T-helper 9 cell (primary cell): ENCODE measurements at places on chromosomes 6 and 20.

DNA sequence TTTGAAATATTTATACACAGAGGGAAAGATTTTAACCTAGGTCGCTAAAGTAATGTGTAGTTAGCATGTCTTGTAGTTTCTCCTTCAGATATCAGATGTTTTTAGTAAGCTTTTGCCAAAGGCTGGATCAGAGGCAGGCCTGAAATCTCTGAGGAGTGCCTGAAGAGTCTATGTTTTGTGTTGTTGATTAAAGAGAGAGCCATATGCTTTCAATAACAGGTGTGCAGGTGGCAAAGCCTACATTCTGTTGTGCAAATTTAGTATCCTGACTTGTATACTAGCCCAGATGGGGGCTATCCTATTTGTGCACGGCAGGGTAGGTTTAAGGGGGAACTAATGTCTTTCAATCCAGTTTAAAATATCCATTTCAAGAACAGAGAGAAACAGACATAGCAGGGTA lies 167.1 kb upstream of the ATXN1 start:
- DNase-seq: no peak

DNA sequence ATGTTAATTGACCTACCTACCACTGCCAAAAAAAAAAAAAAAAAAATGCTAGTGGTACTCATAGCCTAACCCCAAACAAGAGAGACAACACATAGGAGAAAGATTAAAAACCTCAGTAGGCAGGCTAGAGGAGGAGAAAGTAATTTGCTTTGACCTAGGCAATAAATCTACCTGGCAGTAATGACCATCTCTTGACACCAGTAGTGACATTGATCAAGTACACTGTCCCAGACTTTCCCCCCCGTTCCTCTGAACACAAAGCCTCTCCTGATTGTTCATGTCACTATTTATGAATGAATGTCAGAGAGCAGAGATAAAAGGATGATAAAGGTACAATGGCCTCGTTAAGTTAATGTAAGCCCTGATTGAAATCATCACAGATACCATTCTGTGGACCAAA lies 746.8 kb downstream of the CBLN4 start:
- DNase-seq: no peak

- no peak for DNase-seq
Measured at GRCh38 chr6:52514514-52514913, 62.3 kb downstream of the TRAM2 start.

DNA sequence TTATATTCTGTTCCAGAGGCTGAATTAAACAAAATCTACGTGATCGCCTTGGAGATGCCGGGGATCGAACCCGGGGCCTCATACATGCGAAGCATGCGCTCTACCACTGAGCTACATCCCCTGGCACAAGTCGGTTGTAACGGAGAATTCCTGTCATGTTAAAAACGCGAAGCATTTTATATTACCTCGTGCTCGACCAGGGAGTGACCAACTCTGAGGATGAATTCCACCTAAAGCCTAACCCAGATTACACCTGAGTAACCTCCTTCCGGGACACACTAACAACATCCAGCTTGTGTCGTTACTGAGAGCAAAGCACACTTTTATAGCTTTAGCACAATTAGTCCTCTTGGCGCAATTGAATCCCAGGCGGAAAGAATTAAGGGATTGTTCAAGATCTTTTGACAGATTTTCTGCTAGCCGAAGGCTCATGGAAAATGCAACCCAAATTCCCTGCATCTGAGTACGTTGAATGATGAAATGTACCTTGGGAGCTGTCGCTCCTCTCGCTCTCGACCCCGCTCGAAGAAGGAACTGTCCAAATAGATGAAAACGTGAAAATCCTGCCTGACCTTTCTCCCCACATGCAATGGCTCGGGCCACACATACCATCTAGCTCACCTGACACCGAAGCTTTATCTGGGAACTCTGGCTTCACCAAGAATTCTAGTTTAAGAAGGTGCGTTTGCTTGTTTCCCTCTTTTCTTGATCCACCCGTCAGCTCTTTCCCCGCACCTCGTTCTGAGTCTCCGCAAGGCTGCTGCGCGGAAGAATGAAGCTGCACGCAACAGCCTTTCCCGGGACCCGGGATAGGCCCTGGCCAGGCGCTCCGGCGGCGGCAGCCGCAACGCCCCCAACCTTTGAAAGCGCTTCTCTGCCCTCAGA lies 148.3 kb downstream of the GPX5 start:
- DNase-seq: no peak

GRCh38 chr6:63306420-63306819 lies 13.4 kb downstream of the LGSN start:
- no peak for DNase-seq

DNA sequence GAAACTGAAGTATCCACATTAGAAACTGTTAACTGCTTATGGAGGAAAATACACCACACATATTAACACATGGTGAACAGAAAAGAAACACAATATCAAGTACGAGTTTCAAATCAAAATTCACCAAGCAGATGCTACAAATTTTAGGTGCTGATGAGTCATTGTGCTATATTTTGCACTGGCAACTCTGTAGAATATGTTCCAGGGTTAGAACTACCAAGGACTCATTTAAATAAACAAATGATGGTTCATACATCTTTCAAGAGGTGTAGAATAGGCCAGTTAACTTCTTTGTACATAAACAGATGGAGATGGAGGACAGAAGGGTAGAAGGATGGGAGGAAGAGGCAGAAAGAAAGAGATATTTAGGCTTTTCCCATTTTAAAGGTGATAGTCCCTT lies 184.9 kb downstream of the ARHGAP18 start:
- DNase-seq: no peak

DNA sequence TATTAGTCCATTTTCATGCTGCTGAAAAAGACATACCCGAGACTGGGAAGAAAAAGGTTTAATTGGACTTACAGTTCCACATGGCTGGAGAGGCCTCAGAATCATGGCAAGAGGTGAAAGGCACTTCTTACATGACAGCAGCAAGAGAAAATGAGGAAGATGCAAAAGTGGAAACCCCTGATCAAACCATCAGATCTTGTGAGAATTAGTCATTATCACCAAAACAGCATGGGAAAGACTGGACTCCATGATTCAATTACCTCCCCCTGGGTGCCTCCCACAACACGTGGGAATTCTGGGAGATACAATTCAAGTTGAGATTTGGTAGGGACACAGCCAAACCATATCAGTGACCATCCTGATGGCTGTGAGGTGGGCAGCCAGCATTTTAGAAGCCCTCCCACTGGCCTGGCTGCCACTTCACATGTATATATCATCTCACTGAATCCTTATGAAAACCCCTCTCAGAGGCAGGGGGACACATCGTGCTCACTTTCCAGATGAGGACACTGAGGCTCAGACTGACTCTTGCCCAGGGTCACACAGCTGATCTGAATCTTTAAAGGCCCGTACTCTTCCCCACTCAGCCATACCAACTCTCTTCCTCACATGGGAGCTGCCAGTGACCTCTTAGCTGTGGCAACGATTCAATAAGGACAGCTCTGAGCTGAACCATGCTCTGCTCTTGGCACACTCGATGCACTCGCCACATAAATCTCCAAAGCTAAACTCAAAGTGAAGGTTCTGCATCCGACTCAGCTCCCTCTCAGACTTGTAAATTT lies 25.7 kb downstream of the BMP7 start:
- DNase-seq: no peak

DNA sequence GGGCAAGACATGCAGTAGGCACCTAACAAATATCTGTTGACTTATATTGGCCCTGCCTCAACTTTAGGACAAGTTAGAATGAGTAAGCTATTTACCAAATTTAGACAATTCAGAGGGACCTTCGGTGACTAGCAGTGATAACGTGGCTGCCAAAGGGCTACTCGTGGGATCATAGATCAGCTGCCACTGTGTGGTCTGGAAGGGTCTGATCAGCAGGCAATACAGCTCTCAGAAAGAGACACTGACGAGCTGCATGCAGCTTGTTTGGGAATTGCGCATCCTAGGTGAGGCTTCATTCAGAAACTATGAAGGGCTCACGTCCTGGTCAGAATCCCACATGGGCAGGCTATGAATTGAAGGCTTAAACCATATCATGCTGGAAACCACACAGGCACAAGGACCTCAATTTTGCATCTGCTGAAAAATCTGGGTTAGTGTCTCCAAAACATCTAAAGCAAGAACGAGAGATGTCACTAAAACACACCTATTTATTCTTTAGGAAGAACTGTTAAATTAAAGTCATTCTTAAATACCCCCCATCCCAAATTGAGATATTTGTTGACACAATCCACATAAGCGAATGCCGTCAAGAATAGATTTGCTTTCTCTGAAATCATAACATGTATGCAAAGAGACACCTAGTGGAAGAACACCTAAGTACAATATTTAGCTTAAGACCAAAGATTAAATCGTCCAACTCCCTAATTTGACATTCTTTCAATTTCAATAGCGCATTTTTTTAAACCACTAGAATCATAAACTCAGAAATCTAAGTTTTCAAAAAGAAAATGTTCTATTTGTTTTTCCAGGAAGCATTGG lies 79.6 kb downstream of the IPCEF1 start:
- no peak for DNase-seq

GRCh38 chr6:158032354-158032733 lies 50.7 kb downstream of the SYNJ2 start:
- no peak for DNase-seq

DNA sequence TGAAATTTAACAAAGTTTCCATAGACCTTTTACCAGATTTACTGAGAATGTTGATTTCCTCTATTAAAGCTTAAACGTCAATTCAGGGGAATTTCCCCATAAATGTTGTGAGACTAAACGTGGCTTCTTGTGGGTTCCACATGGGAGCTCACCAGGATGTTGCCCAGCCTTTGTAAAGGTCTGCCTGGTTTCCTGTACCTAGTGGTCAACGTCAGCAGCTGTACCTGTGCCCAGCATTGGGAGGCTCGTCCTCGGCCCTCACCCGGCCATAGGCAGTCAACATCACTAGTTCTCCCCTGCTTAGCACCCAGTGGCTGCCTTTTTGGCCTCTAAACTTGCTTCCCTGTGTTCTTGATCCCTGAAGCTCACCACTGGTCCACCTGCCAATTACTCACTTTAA lies 22.1 kb upstream of the CD83 start:
- no peak for DNase-seq

- DNase-seq: no peak
Measured at GRCh38 chr6:42915732-42916131, at the start of gene PTCRA. Gene PTCRA, plus strand, starts transcription at chr6:42916053. Its CDS starts 17 bp downstream, at chr6:42916070.

DNA sequence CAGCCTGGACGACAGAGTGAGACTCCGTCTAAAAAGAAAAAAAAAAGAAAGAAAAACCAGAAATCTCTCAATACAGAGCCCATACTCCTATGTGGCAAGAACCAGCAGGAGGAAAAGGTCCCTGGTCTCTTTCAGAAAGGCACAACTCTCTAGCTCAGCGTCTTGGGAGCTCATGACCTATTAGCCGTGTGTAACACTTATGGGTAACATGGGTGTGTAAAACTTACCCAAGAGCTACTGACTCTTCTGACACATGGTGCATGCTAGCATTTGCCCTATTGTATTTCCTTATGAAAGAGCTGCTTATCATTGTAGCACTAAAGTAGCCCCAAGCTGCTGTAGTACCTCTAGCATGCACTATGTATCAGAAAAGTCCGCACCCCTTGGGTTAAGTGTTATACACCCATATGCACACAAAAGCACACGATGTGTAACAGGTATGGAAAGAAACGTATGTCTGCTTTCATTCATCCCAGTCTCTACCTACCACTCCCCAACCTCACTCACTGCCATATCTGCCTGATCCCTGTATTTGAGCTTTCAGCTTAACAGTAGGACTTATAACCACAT lies 85.4 kb downstream of the ZMYND8 start:
- no peak for DNase-seq

DNA sequence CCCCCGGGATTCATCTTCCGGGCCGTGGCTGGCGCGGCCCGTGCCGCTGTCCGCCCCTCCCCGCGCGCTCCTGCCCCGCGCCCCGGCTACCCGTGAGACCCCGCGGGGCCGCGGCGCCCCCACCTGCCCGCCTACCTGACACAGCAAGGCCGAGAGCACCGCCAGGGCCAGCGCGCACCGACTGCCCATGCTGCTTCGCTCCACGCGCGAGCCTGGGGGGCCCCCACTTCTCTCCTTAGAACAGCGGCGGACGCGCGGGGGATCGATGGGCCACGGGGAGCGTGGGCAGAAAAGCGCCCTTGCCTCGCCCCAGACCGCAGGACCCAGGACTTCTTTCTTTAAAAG lies 955 bp downstream of the DLL1 start:
- no peak for DNase-seq

DNA sequence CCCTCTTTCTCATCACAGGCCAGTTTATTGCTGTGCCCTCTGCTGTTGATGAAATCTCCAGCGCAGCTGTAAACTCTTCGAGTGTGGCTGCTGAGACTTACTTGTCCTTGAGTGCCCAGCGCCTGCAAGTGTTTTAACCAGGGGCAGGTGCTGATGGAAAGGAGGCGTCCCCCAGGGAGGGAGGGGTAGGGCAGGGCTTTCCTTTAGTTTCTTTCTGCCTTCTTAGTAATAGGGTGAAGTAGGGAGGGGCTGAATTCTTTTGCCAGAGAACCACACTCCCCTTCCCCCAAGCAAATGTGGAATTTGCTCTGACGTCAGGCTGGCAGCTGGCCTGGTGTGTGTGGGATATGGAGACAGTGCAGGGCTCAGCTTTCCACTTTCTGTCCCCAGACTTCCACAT lies 61.2 kb downstream of the IGF2R start:
- no peak for DNase-seq

DNA sequence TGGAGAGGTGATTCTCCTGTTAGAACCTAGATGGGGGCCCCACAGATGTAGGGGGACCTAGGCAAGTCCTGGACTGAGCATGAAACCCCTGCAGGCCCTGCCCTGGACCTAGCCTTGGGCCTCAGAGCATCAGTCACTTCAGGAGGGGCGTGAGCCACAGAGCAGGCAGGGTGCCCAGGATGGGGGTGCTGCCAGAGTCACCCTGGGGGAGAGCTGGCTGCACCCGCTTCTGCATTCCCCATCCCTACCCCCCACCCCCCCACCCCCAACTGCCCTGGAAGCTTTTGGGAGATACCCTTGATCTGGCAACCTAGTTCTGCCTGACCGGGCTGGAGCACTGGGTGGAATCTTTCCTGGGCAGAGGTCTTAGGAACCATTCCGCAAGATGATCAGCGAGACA lies 125.6 kb downstream of the GRM4 start:
- no peak for DNase-seq

DNA sequence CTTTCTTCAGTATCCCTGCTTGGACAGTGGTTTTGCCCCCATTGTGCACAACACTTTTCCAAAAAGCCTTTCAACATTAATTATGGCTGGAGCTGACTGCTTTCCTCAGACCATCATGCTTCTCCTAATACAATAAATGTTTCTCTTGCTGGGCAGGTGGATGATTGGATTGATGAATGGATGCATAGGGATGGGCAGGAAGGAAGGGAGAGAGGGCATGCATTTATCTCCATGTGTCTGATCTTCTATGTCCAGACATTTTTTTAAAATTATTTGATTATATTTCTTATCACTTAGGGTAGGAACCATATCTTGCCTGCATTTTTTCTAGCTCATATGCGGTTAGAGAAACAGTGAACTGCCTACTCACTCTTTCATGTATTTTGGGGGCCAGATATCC lies 218.5 kb downstream of the PRL start:
- DNase-seq: no peak
